ENCODE measurements at places on chromosomes 7 and 10.

DNA sequence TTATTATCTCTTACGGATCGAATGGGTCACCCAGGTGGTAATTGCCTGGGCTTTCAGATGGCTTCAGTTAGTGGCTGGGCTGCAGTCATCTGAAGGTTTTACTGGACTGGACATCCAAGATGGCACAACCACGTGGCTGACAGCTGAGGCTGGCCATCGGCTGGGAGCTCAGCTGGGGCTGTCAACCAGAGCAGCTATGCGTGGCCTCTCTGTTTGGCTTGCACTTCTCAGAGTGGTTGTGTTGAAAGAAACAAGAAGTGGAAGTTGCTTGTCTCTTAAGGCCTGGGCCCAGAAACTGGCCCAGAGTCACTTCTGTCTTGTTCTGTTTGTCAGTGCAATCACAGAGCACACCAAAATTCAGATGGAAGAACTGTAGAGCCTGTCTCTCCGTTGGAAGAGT lies 5.7 kb upstream of the GDI2 start:
- DNase-seq = no peak

DNA sequence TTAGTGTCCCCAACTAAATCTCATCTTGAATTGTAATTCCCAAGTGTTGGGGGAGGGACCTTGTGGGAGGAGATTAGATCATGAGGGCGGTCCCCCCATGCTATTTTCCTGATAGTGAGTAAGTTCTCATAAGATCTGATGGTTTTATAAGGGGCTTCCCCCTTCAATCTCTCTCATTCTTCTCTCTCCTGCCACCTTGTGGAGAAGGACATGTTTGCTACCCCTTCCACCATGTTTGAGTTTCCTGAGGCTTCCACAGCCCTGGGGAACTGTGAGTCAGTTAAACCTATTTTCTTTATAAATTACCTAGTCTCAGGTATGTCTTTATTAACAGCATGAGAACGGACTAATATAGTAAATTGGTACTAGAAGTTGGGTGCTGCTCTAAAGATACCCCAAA lies 365.6 kb downstream of the ANKRD7 start:
- no peak for DNase-seq

GRCh38 chr7:64893401-64893800 lies 9.7 kb upstream of the ZNF273 start:
- no peak for DNase-seq

DNA sequence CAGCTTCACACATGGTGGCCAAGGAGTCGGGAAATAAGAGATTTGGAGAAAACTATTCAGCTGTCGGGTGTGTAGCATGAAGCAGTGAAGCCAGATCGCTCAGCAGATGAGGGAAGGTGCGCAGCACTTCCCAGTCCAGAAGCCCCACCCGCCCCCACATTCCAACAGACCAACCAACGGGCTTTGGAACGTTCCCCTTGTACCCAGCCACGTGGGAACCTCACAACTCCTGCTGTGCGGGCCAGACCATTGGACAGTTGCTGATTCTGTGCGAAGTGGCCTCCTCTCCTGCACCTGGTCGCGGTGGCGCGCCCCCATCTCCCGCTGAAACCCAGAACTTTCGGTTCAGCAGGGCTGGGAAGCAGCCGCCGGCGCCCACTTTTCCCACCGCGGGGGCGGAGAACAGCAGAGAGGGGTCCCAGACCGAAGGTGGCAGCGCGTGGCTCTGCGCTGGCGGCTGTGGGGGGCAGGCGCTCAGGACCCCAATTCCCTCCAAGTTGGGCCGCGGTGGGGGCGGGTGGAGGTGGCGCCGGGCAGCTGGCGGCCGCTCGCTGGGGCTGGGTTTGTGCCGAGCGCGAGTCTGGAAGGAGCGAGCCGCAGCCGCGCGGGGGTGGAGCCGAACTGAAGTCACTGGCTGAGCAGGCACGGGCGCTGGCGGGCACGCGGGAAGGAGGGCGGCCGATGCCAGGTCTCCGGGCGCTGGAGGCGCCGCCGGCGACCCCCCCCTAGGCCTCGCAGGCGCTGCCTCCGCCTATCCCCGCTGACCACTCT lies 1301.5 kb upstream of the SORCS1 start:
- DNase-seq = peak; percentile 5

GRCh38 chr10:44898665-44899064 lies 12.5 kb upstream of the TMEM72 start:
- DNase-seq = no peak

GRCh38 chr7:130473289-130473688 lies 18.6 kb upstream of the MEST start:
- DNase-seq = no peak

DNA sequence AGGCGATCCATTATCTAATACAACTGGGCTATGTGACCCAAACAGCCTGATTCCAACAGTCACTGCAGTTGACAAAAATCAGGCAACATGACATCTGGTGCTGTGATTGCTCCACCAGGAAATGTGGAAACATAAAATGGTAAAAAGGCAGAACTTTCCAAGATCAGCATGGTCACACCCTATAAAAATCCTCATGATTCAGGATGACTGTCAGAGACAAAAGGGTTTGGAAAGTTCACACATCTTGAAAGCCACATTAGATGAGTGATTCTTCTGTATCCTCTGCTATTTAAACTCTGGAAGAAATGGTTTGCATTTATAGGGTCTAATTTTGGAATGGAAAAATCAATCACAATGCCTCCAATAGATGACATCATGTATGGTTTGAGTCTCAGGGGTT lies 662.6 kb upstream of the IGFBP3 start:
- no peak for DNase-seq

DNA sequence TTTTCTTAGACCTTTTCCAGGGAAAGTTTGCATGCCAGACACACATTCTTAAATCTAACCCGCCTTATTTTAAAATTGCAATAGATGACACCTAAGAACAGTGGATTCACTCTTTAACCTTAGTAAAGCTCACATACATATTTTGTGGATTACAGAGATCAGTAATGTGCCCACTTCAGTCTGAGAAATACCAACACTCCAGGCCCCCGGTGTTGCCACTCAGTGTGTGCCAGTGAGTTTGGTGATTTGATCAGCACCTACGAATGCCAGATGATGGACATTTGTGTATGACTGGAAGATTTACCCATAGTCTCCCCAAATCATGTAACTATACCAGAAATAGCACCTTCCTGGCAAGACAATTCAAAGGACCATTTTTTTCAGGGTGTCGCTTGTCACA lies 2.6 kb downstream of the LRRN3 start:
- DNase-seq = no peak

- DNase-seq = no peak
These were observed 197.8 kb upstream of the TCF7L2 start for GRCh38 chr10:112752288-112752687.

GRCh38 chr7:133502498-133502897 lies 249.6 kb downstream of the EXOC4 start:
- DNase-seq = no peak

DNA sequence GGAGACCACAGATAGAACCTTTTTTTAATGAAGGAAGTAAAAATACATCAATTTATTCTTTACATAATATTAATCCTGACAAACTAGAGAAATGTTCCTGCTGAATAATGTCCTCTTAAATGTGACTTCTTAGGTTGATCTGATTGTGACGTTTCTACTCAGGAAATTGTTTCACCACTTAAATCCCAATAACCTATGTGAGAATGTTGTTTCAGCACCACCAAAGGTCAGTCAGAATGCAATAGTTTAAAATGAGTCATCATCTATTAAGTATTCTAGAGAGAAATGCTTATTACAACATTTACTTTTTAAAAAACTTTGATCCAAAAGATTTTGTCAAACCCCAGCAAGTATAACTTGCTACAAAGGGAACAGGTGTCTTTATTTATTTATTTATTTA lies 155.4 kb upstream of the CACNA2D1 start:
- DNase-seq = no peak

- DNase-seq = no peak
These were observed 191.3 kb downstream of the HECW1 start for GRCh38 chr7:43303740-43304241.

DNA sequence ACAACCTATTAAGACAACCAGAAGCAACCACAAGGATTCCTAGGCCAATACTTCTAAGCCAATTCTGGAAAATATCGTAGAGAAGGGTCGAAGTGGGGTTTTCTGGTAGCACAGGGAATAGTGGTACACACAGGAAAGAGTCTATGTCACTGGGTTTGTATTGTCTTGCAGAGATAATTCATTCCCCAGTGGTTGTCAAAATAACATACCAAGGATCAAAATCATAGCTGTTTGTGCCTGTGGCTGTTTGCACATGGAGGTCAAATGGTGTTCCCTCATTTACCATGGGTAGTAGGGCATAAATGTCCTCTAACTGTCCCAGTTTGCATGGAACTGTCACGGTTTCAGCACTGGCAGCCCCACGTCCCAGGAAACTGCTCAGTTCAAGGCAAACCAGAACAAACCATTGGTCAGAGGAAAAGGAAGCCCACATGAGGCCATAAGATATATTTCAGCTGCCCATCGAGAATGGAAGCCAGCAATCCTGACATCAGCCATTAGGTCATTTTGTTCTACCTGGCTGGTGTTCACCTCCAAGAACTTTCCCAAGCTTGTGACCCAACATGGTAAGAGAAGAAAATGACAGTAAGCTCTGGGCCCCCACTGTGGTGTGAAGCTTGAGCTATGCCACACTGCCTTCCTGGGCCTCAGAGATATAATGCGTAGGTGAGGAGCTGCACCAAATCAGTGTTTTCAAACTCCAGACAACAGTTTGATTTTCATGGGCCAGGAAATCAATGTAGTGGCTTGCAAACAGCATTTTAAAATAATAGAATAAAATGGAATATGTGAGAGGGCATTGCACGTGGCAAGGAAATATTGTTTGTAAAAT lies 53.9 kb upstream of the NFE2L3 start:
- DNase-seq = no peak

DNA sequence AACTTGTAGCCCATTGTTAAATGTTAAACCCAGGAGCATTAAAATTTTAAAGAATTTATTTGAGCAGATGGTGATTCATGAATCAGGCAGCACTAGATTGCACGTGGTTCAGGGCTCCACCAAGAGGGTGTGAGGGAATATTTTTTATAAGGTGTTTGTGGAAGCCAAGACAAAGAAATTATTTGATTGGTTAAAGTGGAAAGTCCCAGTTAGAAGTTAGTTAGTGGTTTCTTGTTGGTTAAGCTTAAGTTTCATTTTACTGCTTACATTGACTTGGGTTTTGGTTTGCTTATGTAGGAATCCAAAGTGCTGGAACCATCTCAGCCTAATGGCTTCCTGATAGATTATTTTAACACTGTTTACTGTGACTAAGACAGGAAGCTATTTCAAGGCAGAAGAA lies 906.2 kb downstream of the LRMDA start:
- DNase-seq = peak; percentile 44

DNA sequence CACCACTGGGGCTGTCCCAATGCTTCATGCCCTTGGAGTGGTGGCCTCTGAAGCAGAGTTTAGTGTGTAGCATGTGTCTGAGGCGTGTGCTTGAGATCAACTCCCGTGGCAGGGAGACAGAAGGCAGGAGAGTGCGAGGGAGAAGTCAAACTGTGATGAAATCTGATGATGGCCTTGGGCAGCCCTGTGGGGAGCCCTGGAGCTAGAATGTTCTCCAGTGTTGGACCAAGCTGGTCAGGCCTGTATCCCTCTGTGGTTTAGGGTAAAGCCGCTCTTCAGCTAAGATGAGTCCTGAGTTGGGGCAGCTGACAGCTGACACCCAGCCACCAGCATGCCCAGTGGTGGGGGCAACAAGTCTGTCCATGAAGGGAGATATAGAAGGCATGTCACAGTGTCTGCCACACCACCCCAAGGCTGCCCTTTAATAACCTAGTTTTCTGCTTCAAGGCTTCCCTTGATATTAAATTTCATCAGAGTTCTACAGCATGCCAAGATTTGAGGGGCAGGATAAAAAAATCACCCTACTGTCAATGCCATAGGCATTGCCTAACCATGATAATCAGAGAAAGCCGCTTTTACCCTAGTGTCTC lies 170.5 kb upstream of the SVIL start:
- no peak for DNase-seq

GRCh38 chr7:4815609-4816418 lies 40.4 kb downstream of the AP5Z1 start:
- no peak for DNase-seq

DNA sequence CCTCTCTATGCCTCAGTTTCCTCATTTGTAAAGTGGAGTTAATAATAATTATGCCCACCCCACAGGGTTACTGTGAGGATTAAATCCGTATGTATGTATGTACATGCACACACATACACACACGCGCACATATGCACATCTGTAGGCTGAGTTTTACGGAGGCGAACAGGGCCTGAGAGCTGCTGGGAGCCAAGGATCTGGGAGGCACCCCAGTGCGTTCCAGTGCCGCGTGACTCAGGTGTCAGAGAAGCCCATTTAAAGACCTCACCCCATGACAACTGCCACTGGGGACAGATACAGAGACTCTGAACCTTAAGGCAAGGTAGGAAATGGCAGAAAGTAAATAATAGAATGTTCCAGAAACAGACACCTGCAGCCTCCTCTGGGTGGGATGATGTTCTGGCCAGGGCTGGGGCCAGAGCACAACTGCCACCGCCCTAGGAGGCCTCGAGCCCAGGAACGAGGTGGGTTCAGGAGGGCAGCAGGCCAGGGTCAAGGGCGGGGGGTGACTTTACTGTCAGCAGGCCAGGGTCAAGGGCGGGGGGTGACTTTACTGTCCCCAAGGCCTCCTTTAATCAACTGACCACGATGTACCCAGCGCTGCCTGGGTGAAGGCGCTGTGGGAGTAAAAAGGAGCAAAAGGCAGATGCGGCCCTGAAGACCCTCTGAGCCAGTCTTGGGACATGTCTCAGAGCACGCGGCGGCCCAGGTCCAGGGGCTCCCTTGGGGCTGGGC lies 54.9 kb downstream of the PRKAG2 start:
- DNase-seq = no peak

GRCh38 chr7:142894985-142895593 lies 9.5 kb upstream of the TRPV6 start:
- DNase-seq = no peak

GRCh38 chr7:155310425-155311114 lies 12.9 kb downstream of the INSIG1 start:
- DNase-seq = no peak

DNA sequence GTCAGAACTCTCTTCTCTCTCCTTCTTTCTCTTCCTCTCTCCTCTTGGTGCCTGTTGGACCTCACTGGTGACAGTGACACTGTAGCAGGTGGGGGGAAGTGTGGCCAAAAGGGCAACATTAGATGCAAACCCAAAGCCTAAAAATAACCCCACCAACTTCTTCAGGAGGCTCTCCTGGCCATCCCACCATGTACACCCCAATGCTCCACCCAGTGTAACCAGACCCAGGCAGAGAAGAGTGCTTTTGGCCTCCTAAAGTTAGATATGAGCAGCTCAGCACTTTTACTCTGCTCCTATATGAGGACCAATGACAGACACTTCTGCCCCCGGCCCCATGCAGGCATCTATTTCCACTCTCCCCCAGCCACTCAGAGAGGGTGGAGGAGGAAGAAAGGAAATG lies 5.5 kb downstream of the MYOZ1 start:
- DNase-seq = no peak

GRCh38 chr7:23422909-23423308 lies 47.4 kb downstream of the IGF2BP3 start:
- DNase-seq = no peak

Measured in kidney glomerular epithelial cell (primary cell).